ELR (cell line): ENCODE measurements at places on chromosomes 3 and 15.

DNA sequence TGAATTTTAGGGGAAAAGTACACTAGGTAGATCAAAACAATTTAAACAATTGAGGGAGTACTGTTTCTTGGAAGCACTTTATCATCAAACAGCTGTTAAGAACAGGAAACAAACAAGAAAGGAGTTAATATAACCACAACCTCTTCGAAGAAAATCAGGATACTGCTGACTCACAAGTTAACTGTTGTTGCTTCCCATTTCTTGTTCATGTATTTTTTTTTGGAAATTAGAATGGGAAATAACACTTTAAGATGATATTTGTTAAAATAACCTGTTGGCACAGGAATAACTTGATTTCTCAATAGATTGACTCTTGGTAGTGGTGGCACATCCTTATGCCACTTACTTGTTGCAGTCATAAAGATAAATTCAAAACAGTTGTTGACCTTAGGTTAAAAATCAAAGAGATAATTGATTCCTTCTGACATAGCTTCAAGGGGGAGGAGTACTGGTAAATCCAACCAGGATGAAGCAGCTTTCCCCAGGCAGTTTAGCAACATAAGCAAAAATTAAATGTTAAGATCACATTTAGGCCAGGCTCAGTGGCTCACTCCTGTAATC lies 3.3 kb downstream of the BNIP2 start:
- DNase-seq: peak; percentile 17

- DNase-seq: no peak
Measured at GRCh38 chr15:90080818-90081393, 21.4 kb downstream of the IDH2 start.

DNA sequence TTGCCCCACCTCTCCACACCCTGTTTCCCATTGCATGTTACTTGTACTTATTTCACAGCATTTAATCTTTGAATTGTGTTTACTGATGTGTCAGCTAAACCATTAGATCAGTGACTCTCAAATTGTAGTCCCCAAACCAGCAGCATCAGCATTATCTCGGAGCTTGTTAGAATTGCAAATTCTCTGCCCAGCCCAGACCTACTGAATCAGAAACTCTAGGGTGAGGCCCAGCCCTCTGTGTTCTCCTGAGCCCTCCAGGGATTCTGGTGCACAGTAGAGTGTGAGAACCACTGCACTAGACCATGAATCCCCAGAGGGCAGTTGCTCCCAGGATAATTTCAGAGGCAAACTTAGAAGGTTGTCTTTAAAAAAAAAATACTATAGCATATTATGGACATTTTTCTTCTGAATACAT lies 13.0 kb downstream of the PLD1 start:
- no peak for DNase-seq

GRCh38 chr15:78641102-78641748 lies at the start of gene CHRNB4:
TSS of gene CHRNB4 (minus strand) at chr15:78641210. CDS start at chr15:78641133, 77 bp downstream.
- no peak for DNase-seq

DNA sequence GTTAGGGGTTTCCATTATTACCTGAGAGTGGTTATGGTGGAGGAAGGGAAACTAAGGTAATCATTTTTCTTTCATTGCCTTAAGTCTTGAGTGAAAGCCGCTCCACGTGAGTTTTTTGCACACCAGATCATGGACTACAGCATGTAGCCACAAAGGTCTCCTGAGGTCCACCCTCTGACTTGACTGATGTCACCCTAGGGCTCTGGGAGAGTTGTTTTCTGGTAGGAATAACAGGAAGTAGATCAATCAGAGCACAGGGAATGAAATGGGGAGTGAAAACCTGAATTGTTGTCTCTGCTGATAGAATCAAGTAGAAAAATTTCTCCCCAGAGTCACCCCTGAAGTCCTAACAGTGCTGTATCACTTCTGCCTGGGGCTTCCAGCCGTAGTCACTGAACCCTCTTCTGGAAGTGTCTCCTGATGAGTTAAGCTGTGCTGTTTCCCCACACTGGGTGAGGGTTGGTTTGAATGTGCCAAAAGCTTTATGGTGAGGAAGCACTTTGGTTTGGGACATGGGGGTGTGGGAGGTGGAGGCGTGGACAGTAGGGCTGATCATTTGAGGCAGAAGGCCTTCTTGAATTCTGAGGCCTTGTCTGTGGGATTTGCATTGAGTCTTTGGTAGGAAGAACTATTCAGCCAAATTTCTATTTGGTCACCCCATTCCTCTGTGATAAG lies 64.3 kb downstream of the SLCO3A1 start:
- no peak for DNase-seq

DNA sequence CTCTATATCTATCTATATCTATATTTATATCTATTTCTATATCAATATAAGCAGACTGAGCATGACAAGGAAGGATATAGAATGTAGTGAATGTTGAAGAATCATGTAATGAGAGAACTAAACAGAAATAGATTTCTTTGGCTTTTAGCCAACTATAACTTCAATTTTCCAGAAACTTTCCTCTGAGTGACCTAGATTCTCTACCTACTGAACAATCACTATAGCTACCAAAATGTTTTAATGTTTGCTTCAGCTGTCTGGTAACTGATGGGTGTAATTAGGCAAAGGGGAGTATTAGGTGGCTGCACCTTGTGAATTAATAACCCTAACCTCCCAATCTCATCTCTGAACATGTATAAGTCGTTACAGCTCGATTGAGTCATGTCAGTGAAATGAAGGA lies 76.4 kb upstream of the ROBO1 start:
- DNase-seq: no peak

DNA sequence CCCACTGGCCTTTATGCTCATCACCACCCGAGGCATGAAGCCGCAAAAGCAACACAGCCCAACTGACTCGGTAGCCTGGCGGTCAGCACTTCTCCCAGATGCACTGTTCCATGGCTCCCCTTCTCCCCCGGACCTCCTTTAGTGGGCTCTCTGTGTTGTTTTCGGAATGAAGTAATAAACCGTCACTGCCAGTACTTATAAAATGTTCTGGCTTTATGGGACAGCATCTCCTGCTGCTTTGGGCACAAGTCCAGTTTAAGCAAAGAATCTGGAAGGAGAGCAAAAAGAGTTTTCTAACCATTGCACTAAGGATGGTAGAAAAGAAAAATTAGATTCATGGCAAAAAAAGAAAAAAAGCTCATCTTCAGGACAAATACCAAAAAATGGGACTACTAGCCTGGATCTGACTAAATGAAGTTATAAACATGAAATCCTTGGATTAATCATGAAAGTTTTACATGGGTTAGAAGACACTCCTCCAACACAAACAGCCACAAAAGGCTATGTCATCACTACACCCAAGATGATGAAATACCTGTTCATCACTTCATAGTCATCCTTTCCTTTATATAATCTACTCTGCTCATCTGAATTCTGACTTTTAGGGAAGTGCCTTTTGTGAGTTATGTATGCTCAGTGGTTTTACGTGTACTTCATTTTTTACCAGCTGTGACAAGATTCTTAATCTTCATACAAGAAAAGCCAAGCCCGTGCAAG lies 89.5 kb upstream of the UBE2E2 start:
- peak; percentile 43 for DNase-seq

DNA sequence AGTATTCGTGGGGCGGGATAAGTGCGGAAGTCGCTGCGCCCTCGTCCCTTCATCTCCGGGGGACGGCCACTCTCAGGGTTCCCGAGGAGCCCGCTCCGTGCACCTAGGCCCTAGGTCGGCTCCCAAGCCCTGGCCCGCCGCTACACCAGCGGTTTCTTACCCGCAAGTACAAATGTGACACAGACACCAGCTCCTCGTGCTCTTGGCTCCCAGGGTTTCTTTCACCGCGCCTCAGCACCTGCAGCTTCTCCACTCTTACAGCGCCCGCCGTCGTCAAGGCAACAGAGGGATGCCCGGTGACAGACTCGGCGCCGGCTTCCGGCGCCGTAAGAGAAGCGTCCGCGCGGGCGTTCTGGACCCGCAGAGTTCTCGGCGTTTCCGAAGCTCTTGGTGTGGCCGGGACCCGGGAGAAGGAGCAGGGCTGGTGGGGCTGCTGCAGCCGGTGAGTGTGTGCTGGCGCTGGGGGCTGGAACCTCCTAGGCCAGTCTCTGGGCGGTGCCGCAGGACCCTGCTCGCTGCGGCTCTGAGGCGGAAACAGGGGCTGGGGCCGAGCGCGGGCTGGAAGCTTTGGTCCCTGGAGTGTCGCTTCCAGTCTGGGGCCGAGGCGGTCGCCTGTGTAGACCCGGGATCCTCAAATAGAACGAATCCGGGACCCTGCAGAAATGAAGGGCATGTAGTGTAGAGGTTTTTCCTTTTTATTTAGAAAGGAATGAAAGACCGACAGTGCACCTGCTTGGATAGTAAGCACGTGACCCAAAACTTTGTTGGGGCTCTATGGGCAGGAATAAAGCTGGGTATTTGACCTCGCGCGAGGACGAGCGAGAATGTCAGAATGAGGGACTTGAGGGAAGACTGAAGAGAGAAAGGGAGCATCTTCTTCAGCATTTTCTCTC lies 155.4 kb upstream of the GOLGA6L4 start:
- DNase-seq: no peak

DNA sequence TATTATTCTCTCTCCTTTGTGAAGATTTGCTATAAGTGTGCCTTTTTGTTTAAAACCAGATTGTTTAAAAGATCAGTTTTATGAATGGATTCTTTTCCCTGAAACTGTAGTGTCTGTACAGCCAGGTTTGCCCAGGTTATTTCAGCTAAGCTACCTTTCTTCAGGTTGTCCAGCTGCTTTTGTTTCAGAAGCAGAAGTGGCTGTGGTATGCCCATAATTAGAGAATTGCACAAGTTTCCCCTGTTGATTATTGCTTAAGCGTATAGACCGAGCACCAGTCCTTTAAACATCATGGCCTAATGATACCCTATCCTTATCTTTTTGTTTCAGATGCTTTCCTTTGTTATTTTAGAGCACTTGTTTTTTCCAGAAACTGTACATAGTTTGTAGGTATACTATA lies 10.2 kb downstream of the ASB7 start:
- DNase-seq: no peak

DNA sequence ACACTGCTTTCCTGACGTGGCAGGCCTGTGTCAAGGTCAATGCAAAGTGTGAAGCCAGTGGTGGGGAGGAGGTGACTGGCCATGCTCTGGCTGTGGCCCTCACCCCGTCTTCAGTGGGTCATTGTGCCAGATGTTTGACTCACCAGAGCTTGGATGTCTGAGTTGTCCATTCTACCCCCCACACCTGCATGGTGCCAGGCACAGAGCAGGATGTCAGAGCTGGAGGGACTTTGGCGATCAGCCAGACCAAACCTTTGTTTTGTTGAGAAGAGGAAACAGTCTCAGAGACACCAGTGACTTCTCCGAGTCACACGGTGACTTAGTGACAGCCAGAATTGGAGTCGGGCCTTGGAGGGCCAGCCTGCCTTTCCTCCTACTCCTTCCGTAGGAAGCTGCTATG lies 49.5 kb downstream of the SMAD6 start:
- DNase-seq: no peak
